CD4-positive, alpha-beta T cell treated with Interleukin-1 beta for 1 hour (primary cell): ENCODE measurements at places on chromosomes 3 and 15.
A peak's percentile ranks its signal among the peaks of the same experiment; 100 is the strongest.

DNA sequence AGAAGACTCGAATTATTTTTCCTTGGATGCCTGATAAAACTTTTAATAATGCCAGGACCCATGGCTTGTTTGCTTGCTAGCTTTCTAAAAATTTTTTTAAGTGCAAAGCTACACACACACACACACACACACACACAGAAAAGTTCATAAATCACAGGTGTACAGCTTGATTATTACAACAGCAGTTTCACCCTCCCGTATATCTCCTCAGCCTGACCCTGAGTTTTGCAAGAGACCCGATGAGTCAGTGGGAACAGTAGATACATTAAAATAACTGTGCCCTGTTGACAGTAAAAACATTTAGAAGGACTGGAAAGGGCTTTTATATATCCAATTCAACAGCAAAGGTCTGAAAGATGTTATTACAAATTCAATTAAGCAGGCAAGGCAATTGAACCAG lies 46.7 kb downstream of the EMC4 start:
- DNase-seq = no peak

GRCh38 chr15:58410353-58410752 lies 21.4 kb upstream of the LIPC start:
- peak; percentile 9 for DNase-seq

- no peak for DNase-seq
Observed at GRCh38 chr3:46080124-46080968, 53.1 kb upstream of the XCR1 start.

DNA sequence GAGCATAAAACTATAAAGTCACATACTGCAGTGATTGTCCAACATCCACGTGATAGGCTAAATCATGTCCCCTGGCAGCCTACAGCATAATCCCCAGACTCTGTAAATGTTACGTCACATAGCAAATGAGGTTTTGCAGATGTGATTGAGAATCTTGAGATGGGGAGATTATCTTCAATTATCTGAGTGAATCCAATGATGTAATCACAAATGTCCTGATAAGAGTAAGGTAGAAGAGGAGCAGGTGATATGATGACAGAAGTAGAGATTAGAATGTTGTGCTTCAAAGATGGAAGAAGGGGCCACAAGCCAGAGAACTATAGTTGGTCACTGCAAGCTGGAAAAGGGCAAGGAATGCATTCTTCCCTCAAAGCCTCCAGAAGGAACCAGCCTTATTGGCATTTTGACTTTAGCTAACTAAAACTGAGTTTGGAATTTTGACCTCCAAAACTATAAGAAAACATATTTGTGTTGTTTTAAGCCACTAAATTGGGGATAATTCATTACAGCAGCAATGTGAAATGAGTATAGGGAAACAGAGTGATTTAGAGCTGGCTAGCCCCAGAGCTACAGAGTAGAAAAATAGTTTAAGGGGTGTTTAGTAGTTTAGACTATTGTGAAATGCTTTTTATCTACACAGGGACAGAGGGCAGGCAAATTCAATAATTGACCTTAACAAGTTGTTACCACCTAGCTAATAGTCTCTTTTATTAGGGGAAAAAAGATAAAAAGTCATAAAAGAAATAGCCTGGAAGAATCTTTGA lies 15.2 kb downstream of the SLC2A2 start:
- no peak for DNase-seq

GRCh38 chr15:98853161-98853560 lies 154.4 kb downstream of the PGPEP1L start:
- peak; percentile 78 for DNase-seq

- DNase-seq = no peak
Observed at GRCh38 chr15:40591389-40591788, 2.7 kb upstream of the KNL1 start.

GRCh38 chr15:64943512-64944225 lies 32.0 kb downstream of the ANKDD1A start:
- DNase-seq = no peak

DNA sequence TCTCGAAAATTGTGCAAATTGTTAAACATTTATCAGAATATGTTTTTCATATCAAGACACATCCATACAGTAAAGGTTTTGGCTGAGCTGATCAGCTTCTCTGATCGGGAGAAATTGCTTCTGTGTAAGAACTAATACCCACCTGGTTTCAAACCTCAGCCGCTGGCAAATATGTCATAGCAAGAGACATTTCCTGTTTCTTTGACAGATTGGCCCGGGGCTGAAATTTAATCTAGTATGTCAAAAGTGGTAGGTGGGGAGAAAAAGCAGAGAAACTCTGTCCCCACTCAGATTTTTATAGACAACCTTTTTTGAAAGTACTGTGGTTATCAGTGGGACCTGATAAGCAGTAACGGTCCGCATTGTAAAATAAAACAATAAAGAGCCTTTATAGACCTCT lies 88.8 kb upstream of the SLC24A5 start:
- DNase-seq = no peak

DNA sequence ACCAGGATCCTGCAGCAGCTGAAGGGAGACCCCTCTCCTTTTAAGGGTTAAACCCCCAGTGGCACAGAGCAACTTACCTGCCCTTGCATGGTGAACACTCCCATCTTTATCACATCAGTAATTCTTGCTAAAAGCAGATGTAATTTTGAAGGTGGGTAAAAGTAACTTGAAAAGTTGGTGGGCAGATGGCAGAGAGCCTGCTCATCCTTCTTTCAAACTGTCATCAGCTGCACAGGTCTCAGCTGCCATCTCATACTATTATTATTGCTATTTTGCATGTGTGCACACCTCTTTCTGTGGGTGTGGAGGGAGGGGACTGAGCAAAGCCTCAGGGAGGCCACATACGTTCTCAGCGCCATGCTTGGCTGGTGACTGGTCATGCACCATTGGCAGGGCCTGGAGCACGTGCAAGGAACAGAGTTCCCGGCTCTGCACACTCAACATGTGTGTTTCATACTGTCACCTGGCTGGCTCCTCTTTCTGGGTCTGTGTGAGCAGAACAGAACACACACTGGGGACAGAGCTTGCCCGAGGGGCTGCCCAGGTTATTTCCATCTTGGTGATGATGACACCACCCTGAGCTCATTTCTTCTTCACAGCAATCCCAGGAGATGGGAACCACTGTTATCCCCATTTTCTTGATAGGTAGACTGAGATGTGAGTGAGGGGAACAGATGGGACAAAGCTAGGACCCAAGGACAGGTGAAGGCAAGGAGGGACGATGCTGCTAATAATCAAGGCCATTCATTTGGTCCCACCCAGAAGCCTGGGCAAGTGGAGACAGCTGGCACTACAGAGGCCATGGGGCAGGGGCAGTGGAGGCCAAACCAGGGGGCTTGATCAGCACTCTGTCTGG lies 95.8 kb upstream of the KLF13 start:
- DNase-seq = peak; percentile 77

- DNase-seq = no peak
Observed at GRCh38 chr3:189652042-189652441, 20.9 kb downstream of the TP63 start.

DNA sequence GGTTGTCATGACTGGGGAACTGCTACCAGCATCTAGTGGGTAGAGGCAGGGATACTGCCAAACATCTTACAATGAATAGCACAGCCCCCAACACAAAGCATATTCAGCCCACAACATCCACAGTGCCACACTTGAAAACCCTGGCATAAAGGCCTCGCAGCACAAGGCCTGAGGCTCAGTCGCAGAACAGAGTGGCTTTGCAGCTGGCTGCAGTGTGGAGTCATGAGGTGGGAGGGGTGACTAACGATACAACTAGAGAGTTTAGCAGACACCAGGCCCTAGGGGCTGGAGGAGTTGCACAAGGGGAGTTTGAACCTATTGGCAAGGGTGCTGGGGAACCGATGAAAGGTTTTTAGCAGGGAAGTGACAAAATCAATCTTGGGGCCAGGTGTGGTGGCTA lies 32.1 kb downstream of the GRK7 start:
- DNase-seq = no peak

GRCh38 chr3:172087198-172087597 lies 47.8 kb downstream of the FNDC3B start:
- no peak for DNase-seq

GRCh38 chr15:60784483-60785254 lies 305.7 kb upstream of the ICE2 start:
- DNase-seq = no peak

GRCh38 chr15:41483115-41483514 lies 10.6 kb upstream of the ITPKA start:
- peak; percentile 17 for DNase-seq

DNA sequence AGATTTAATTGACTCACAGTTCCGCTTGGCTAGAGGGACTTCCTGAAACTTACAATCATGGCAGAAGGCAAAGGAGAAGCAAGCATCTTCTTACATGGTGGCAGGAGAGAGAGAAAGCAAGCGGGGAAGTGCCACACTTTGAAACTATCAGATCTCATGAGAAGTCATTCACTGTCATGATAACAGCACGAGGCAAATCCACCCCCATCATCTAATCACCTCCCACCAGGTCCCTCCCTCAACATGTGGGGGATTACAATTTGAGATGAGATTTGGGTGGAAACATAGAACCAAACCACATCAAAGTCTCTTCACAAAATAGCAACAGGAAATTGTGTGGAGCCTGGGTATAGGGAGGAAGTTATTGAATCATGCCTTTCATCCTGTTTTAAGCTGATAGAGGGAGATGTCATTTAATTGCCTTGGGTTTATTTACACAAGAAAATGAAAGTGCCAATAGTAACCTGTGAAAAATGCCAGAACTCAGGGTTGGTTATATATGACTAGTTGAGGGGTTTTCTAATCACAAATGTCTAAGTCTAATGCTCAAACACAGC lies 624.8 kb upstream of the LMCD1 start:
- DNase-seq = peak; percentile 61

- no peak for DNase-seq
Observed at GRCh38 chr3:182735672-182736071, 57.6 kb upstream of the ATP11B start.

DNA sequence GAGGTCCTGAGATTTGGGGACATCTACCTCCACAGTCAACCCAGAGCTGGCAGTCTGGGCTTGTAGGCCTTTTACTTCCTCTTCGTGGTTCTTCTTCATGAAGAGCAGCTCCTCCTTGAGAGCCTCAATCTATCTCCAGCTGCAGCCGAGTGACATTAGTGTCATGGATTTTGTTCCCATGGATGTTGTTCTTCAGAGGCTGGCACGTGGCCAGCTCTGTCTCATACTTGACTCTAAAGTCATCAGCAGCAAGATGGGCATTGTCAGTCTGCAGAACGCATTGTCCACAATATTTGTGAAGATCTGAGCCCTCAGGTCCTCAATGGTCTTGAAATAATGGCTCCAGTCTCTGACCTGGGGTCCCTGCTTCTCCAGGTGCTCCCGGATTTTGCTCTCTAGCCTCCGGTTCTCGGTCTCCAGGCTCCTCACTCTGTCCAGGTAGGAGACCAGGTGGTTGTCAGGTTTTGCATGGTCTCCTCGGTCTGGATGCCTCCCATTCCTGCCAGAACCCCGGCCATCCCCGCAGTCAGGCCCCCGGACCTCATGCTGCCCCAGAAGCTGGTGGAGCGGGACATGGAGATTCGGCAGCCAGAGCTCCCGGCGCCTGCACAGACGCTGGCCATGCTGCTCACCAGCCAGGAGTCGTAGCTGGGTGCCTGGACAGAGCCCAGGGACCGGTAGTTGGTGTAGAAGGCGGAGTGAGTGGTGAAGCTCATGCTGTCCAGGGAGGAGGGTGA lies 3.4 kb upstream of the CCNL1 start:
- DNase-seq = no peak

DNA sequence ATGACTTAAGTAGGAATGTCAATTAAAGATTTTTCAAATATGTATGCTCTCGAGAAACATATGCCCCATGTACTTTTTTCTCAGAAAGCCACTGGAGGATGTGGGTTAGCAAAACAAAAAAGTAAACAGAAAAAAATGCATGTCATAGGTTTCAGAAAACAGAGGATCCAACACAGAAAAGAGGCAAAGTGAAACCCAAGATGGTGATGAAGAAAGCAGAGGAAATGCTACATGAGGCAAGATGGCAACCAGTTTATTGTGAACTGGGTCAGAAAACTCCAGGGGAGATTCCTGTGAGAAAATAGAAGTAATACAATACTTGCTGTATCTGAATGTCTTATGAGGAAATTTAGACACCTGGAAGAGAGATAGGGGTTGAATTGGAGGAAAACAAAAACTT lies 30.8 kb upstream of the EOMES start:
- peak; percentile 10 for DNase-seq
